ENCODE measurements at places on chromosomes 7 and 10. TPM values are rescaled to one million over a fixed set of nuclear protein-coding genes. Genes with fewer than 3 reads are reported as not detected.

Gene GIMAP7
- not detected for total RNA-seq

DNA sequence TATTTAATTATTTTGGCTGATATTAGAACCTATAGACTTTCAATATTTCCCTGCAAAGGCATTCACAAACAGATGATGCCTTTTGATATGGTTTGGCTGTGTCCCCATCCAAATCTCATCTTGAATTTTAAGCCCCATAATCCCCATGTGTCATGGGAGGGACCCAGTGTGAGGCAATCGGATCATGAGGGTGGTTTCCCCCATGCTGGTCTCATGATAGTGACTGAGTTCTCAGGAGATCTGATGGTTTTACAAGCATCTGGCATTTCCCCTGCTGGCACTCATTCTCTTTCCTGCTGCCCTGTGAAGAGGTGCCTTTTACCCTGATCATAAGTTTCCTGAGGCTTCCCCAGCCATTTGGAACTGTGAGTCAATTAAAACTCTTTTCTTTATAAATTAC, 9.3 kb upstream of the PNLIPRP3 start:
- H3K36me3 ChIP-seq: no peaks in the 10 kb centered on the region
- H3K27ac ChIP-seq: no peak overlapping the region
- H3K4me3 ChIP-seq: no peak overlapping the region
- no peak for DNase-seq

Gene LRMDA
- 2.1 TPM for total RNA-seq

- no peaks in the 10 kb centered on the region for H3K4me1 ChIP-seq
- no peak overlapping the region for H3K27ac ChIP-seq
- no peaks in the 10 kb centered on the region for H3K36me3 ChIP-seq
- peaks cover 2% of the 10 kb centered on the region for H3K27me3 ChIP-seq
Measured at GRCh38 chr7:155997431-155998327, 185.4 kb upstream of the SHH start.

Gene ZNF716
- not detected for total RNA-seq

GRCh38 chr7:66877577-66878300, 43.3 kb upstream of the TMEM248 start:
- peaks cover 1% of the 10 kb centered on the region for H3K27me3 ChIP-seq
- H3K36me3 ChIP-seq: no peaks in the 10 kb centered on the region
- H3K4me1 ChIP-seq: no peaks in the 10 kb centered on the region
- H3K27ac ChIP-seq: no peak overlapping the region
- no peak for DNase-seq

Gene NACAD
- 125 TPM for total RNA-seq

Gene PANK1
- total RNA-seq: 16.7 TPM

Gene CPN1
- not detected for total RNA-seq

DNA sequence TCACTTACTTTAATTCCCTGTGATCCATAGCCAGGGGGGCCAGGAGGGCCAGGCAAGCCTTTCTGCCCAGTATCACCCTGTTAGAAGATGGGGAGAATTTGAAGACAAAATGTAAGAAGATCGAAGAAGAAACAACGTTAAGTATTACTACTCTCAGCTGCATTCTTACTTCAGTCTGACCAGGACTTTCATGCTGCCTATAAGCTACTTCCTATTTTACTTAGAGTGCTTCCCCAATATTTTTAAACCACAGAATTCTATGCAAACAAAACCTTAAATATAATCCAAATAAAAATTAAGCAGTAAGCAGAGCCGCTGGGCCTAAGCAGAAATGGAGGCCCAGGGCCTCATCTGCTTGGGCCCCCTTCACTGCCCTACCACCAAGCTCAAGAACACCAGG, 117.8 kb downstream of the COL28A1 start:
- no peak overlapping the region for H3K27ac ChIP-seq
- H3K4me1 ChIP-seq: no peaks in the 10 kb centered on the region
- no peaks in the 10 kb centered on the region for H3K27me3 ChIP-seq

- H3K27me3 ChIP-seq: no peaks in the 10 kb centered on the region
- DNase-seq: no peak
- H3K27ac ChIP-seq: no peak overlapping the region
- H3K4me1 ChIP-seq: no peaks in the 10 kb centered on the region
- H3K36me3 ChIP-seq: no peaks in the 10 kb centered on the region
Measured at GRCh38 chr10:3892440-3893425, 107.7 kb upstream of the KLF6 start.

DNA sequence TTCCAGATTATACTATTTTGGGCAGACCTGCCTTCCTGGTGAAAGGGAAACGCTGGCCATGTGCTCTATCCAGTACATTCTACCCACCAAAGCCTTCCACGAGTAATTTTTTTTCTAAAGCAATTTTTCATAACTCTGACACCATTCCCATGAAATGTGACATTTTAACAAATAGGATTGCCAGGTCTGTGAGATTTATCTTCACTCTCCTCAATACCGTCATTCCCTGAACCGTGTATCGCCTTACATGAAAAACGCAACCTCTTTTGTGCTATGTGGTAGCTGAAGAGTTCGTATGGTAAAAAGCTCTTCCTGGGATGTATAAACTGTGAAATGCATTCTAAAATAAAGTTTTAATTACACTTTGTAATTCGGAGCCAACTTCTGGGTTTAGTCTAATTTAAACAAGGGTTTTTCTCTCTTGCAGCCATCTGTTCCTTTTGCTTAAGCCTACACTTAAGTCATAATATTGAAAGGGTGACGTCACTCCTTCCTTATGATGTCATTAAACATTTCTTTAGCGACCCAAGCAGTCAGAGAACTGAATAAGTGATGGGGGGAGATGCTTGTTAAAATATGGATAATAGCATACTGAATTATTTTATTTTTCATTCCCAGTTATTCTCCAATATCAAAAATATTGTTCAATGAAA, 27.7 kb downstream of the C1QL3 start:
- peak overlapping the region; percentile 28 for H3K27ac ChIP-seq
- DNase-seq: no peak
- H3K27me3 ChIP-seq: peaks cover 2% of the 10 kb centered on the region
- H3K4me3 ChIP-seq: no peak overlapping the region
- peaks cover 31% of the 10 kb centered on the region for H3K4me1 ChIP-seq

Gene ADAM8
- total RNA-seq: 5.4 TPM

- H3K27me3 ChIP-seq: peaks cover 5% of the 10 kb centered on the region
- peaks cover 4% of the 10 kb centered on the region for H3K4me1 ChIP-seq
- H3K4me3 ChIP-seq: no peak overlapping the region
Measured at GRCh38 chr10:32210306-32211045, 136.5 kb downstream of the EPC1 start.

All from glutamatergic neuron (in vitro differentiated cells).